ENCODE measurements at places on chromosomes 7 and 10.

GRCh38 chr7:112416127-112416526 is 34.1 kb upstream of the IFRD1 start:
- no peak for DNase-seq

DNA sequence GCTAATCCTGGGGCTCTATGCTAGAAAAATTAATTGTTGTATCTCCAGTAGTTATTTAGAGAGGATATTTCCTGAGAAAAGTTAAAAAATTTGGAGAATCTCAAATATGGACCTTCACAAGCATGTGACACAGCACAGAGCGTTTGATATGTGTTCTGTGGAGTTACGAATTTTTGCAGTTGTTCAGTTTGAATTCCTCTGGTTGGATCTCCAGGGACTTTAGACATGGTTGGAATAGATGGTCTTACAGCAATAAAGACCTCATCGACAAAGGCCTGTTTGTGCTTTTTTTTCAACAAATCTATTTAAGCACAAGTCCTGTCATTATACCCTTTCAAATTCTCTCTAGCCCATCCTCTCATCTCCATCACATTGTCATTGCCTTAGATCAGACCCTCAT is 138.0 kb downstream of the TES start:
- DNase-seq = no peak

DNA sequence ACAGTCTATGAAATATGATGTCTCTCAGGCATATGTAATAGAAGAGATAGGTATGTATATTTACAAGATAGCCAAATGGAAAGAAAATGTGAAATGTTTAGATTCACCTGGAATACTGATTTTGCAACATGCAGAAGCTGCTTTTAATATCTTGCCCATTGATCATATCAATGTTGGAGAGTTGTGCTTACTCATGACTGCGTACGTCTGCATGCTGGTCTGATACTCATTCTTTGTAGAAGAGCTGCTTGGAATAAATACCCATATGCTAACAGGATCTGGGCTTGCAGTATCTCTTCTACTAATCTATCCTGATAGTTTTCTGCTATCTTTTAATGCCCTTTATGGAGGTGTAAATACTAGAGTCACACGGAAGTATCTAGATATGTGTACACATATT is 120.6 kb upstream of the FOXP2 start:
- no peak for DNase-seq

GRCh38 chr10:22505911-22506685 is 160.8 kb downstream of the SPAG6 start:
- peak; percentile 55 for DNase-seq

DNA sequence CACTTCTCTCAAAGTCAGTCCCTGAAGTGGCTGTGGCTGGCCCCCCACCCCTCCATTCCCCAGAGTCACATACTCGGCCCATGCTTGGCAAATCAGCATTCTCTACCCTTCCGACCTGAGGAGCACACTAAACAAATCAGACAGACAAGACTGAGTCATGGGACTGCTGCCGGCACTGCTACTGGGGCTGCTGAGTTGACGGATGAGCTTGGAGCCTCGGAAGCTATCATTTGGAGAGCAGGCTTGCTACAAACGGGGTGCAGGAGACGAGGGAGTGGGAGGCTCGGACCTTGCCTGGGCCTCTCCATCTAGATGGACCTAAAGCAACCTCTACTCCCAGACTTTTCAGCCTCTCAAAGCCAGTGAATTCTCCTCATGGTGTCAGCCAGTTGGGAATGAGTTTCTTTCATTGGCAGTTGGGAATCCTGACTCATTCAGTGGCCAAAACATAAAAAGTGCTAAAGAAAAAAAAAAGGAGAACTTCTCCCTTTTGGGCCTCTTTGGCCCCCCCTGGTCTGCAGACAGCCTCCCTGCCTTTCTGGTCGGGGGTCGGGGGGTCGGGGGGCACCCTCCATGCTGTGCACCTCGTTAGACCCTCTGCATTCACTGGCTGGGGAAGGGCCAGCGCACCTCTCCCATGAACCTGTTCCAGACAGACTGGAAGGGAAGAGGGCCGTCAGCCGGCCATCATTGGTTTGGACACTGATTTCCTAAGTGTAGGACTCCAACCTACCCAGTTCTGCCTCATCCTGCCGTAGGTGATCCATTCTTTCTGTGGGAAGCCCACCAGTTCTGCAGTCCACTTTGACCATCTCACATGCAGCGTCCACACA is 52.3 kb upstream of the COL13A1 start:
- no peak for DNase-seq

DNA sequence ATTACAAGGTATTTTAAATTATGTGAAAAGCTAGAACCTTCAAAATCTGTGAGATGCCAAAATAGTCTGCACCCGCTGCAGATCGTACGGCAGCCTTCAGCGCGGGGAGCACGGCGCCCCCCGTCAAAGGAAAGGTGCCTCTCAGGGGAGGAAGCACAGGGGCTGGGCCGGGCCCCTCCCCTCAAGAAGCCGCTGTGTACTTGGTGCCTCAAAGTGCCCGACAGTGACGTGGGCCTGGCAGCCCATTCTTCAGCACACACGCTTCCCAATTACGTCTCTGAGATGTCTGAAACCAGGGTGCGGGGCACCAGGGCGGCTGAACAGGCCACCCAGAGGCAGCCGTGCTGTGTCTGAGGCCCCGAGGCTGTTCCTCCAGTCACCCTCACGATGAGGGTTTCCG is 116.1 kb downstream of the INPP5A start:
- no peak for DNase-seq

DNA sequence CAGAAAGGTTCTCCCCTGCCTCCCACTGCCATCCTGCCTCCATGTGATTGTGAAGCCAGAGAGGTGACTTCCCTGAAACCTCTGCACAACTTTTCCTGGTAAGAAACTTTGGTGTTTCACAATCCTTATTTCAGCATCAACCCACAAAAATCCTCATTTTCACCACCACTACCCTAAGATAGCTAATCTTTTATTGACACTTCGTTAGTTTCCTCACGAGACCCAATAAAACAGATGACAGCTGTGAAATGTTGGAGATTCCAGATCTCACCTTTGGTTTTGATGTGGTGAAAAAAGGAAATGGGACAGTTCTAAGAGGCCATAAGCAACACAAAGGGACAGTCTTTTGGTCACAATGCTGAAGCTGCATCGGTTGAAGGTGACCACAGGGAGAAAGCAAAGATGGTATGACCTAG is 59.9 kb upstream of the TM9SF3 start:
- no peak for DNase-seq

DNA sequence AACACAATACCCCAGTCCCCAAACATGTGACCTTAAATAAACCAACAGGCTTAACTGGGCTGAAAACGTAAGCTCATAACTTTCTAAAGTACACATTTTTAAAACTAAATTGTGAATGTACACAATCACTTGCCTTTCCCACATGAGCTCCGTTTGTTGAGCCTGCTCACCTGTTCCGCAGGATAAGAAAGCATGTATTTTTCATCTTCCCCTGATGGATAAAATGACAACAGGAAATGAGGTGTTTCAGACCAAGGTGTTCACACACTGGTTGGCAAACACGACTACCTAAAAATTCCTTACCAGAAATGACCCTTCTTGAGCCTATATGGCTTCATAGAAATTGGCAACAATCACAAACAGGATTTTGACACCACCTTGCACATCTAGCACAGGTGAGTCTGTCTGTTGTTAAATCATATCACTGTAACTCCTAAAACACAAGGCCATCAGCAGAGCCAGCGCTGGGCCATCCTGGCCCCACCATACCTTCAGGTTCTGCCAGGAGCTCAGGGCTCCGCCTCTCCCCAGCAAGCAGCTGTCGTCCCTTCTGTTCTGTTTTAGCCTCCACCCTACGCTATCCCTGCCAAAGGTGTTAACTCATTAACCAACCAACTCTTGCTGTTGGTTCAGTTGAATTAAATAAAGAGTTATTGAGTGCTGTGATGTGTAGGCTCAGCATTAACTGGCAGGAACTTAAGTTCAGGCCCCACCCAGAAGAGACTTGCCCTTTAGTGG is 73.6 kb upstream of the RNF32 start:
- DNase-seq = no peak

DNA sequence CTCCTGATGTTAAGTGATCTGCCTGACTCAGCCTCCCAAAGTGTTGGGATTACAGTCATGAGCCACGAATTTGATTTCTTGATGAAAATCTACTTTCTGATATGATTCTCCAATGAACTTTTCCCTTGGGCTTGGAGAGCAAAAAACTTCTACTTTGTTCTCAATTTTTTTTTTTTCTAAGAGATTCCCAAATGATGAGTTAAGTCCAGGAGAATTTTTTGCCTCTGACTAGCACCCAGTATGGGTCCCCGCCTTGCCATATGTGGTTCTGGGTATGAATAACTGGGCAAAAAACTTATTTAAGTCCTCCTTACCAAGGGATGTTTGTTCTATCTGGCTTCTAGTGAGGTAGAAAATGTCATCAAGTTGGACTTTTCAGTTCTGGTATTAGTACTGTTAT is 147.9 kb upstream of the LYZL1 start:
- no peak for DNase-seq

DNA sequence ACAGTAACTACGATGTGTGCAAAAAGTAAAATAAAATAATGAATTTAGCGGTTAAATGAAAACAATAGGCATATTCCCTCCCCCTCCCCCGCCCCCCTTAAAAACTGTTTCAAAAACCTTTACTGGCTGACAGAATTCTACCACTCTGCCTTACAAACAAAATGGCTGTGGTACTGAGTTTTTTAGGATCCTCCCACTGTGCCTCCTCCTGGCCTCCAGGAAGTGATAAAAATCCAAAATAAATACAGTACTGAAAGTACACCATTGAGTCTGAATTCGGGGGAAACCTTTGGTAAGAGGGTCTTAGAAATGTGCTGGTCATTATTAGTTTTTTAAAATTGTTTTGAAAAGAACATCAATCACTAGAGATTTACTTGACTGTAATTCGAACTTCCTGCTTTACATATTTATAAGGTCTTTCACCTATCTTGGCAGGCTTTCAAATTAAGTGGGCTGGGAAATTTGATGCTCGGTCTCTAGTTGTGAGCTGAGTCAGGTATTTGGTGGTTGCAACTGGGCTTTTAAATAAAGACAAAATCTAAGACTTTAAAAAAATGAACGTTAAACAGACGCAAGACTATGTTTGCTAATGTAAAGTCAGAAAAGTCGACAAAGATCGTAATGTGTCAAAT is 32.5 kb upstream of the EPC1 start:
- DNase-seq = no peak

GRCh38 chr7:33642312-33642711 is 263.0 kb upstream of the BMPER start:
- no peak for DNase-seq

- no peak for DNase-seq
These were observed 237.4 kb downstream of the SEMA3D start for GRCh38 chr7:84949501-84949900.

DNA sequence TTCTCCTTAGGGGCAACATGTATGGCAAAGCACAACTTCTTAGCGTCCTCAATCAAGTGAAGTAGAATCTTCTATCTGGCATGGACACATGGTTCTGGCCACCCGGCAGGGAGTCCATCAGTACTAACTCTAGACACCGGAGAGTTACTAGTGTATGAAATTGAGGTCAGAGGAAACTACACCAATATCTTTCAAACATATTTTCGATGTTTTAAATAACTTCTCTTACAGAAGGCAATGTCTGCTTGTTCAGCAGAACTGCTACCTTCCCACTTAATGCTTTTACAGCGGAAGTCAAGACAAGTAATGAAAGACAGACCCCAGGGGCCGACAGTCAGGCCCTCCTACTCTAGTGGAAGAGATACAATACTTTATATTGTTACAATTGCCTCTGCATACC is 89.9 kb downstream of the RNF216 start:
- DNase-seq = no peak

GRCh38 chr10:86348321-86349210 is 18.0 kb downstream of the GRID1 start:
- no peak for DNase-seq

DNA sequence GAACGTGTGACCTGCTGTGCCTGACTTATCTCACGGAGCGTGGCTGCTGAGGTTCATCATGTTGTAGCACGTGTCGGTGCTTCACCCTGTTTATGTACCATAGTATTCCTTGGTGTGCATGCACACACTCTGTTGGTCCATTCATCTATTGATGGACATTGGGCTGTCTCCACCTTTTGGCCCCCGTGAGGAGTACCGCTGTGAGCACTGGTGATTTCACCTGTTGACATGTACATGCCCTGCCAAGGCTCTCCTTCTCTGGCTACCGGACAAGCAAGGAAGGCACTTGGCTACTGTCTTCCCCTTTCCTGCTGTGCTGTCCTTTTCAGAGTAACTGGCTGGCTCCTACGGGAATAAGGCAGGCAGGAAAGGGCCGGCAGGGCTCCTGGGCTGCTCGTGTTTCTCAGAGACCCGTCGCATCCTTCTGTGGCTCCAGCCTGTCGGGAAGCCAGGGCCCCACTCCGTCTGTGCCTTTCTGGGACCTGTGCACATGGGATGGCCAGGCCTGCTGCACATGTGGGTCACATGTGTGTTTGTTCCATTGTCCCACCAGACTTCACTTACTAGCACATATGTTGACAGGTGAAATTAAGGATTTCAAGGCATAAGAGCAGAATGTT is 17.8 kb upstream of the TBRG4 start:
- no peak for DNase-seq

GRCh38 chr10:22460531-22461403 is 115.5 kb downstream of the SPAG6 start:
- DNase-seq = no peak

DNA sequence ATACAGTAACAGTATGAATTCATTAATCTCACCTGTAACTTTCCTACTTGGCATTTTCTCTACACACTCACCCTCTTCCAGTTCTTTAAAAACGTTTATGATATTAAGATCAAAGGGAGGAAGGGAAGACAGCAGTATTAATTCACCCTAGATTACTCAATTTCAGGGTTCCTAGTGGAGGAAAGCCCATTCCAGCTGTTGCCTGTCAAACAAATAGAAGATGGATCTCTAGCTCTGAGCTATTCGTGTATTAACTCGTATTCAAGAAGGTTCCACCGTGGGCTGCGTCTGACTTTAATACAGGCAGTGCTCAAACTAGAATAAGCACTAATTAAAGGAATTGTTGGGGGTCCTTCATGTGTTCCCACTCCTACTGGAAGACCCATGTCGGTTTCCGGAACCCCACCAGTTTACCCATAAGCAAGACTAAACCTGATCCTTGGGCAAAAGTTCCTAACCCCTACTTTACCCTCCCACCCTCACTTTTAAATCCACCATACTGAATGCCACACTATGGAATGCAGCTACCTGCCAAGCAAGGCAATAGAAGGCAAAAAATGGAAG is 2.1 kb downstream of the NANOS1 start:
- DNase-seq = no peak

DNA sequence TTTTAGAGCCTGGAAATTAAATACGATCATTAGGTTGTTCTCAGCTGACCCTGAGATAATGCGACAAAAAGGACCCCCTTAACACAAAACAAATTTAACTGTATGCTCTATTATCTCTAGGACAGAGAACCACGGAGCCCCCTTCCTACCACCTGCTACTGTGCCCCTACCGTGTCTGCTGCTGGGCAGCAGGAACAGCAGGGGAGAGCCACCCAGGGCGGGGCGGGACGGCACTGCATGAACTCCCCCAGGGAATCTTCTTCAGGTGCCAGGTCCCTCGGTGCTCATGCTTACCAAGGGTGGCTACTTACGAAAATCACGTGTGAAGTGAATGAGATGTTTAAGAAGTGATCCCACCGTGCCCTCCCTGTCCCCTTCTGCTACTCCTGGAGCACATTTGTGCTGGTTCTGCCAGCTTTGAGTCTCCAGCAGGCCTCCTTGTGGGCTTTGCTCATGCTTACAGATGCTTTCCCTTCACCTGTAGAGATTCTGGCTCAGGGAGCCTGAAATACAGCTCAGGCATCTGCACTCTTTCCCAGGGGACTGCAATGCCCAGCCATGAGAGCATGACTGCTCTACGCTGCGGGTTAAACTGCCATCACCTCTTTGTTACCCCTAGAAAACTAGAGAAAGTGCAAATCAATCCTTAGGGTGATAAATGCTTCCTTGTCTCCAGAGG is 59.9 kb downstream of the MRPL32 start:
- DNase-seq = no peak

- no peak for DNase-seq
These were observed 84.4 kb downstream of the RGS10 start for GRCh38 chr10:119457966-119458766.
